Posterior vena cava (tissue), 2 donors: ENCODE measurements at places on chromosomes 7 and 10. TPM values are rescaled to one million over a fixed set of nuclear protein-coding genes. Genes with fewer than 3 reads are reported as not detected.

DNA sequence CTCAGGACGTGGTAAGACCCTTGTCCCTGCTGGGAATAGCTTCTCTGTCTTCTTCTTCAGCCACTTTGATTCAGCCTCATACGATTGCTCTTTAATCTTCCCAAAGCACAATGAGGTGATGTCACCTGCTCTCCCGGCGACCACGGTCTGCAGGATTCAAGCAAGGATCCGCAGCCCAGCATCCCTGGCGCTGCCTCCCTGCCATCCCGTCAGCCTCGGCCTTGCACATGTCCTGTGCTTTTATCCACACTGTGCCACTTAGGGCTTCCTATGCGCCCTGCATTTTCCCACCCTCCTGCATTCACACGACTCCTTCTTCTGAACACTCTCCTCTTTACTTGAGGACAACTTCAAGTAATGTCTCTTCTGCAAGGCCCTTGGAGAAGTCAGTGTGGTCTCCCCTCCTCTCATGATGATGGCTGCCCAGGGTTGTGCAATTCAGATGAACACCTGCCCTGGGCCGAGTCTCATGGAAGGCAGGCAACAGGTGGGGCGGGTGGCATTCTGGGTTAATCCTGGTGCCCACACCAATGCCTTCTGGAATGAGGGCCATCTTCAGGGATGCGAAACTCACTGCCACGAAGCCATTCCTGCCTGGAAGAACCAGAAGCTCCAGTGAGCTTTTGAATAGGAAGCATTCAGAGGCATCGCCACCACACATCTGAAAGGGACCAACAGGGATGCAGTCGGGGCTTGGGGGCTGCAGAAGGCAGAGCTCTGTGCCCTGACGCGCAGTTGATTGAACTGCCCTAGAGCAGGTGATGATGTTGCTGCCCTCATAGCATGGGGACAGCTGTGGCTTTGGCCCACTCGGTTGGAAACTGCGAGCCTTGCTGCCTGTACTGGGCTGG, 287.5 kb downstream of the GLRX3 start:
- no peak for DNase-seq

GRCh38 chr10:86178401-86179152, 188.0 kb downstream of the GRID1 start:
- DNase-seq: peak; percentile 54

- no peak for DNase-seq
Observed at GRCh38 chr10:101282947-101283346, 53.7 kb upstream of the LBX1 start.

- peak; percentile 95 for DNase-seq
Observed at GRCh38 chr7:120988591-120989256, at the start of gene CPED1. Gene CPED1 (plus strand): TSS chr7:120988711. CDS start chr7:120989622, 911 bp downstream.

Gene OAT
- total RNA-seq: 113 TPM

- no peak for DNase-seq
Observed at GRCh38 chr7:152544971-152545619, 109.3 kb upstream of the KMT2C start.
